Esophagus squamous epithelium (tissue), 5 donors: ENCODE measurements at places on chromosomes 2 and 18. TPM values are rescaled to one million over a fixed set of nuclear protein-coding genes. Genes with fewer than 3 reads are reported as not detected.

The IRS1 gene
- 3.5 TPM for total RNA-seq

The GRB14 gene
- total RNA-seq, result 0.31 TPM

The CPSF3 gene
- 20.4 TPM for total RNA-seq

The ASB18 gene
- total RNA-seq, result not detected

The RGPD8 gene
- 4.2 TPM for total RNA-seq

The GNLY gene
- total RNA-seq, result 0.76 TPM

The OTX1 gene
- total RNA-seq, result 0.85 TPM

The C2orf81 gene
- 0.73 TPM for total RNA-seq

The UGT1A8 gene
- total RNA-seq, result 1.7 TPM
